D721Med (cell line): ENCODE measurements at places on chromosomes 2 and 18.

- no peak for DNase-seq
These were observed 61.6 kb downstream of the MFSD6 start for GRCh38 chr2:190469771-190470170.

GRCh38 chr18:12048827-12049175 is 44.8 kb upstream of the ANKRD62 start:
- no peak for DNase-seq

- DNase-seq: no peak
These were observed 255.3 kb upstream of the SIX2 start for GRCh38 chr2:45264227-45265225.

DNA sequence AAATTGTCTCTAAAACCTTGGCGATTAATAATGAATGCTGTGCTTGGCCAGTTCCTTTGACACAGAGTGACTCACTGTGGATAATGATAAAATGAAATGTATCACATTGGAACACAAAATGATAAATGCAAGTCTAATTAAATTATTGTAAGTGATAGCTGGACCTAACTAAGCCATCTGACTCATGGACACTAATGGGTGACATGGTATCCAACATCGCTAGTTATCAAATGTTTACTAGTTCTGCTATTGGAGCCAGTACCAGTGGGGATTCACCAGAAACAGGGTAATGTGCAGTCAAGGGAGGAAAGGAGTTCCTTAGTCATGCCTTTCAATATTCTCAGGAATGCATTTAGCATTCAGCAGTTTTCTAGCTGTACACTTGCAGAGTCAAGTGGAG is 736.3 kb upstream of the ACVR2A start:
- no peak for DNase-seq

GRCh38 chr2:197657562-197657961 is 17.8 kb downstream of the RFTN2 start:
- no peak for DNase-seq
